Stimulated activated CD8-positive, alpha-beta memory T cell treated with anti-CD3 and anti-CD28 coated beads, Interleukin-15, amount 100 ng/mL, for 1 hour (primary cell): ENCODE measurements at places on chromosomes 13 and 19.

- DNase-seq = no peak
Measured at GRCh38 chr13:46077265-46077664, 24.7 kb upstream of the ZC3H13 start.

- no peak for DNase-seq
Measured at GRCh38 chr13:27419328-27419727, 5.1 kb upstream of the GTF3A start.

DNA sequence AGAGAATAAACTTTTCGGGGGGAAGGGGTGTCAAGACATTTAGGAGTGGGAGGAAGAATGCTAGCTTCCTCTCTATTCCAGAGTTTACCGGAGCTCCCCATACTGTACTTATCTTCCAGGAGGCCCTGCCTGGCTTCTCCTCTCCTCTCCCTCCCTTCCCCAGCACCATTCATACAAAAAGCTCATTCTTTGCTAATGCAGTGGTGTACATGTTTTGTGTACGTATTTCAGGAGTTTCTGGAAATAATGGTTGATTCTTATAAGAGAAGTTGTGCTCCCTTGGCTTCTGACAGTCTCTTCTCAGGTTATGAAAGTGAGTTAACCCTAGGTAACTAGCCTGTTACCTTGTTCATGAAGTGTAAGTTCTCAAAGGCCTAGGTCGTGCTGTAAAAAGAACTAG lies 7.1 kb downstream of the SAMD4B start:
- no peak for DNase-seq

- no peak for DNase-seq
Measured at GRCh38 chr13:28357911-28358433, 137.0 kb downstream of the FLT1 start.

- no peak for DNase-seq
Measured at GRCh38 chr19:31152906-31153305, 196.3 kb downstream of the TSHZ3 start.

GRCh38 chr19:40974633-40975037 lies 16.4 kb upstream of the CYP2B6 start:
- DNase-seq = peak; percentile 70

GRCh38 chr13:113272031-113272430 lies 25.0 kb upstream of the LAMP1 start:
- no peak for DNase-seq

DNA sequence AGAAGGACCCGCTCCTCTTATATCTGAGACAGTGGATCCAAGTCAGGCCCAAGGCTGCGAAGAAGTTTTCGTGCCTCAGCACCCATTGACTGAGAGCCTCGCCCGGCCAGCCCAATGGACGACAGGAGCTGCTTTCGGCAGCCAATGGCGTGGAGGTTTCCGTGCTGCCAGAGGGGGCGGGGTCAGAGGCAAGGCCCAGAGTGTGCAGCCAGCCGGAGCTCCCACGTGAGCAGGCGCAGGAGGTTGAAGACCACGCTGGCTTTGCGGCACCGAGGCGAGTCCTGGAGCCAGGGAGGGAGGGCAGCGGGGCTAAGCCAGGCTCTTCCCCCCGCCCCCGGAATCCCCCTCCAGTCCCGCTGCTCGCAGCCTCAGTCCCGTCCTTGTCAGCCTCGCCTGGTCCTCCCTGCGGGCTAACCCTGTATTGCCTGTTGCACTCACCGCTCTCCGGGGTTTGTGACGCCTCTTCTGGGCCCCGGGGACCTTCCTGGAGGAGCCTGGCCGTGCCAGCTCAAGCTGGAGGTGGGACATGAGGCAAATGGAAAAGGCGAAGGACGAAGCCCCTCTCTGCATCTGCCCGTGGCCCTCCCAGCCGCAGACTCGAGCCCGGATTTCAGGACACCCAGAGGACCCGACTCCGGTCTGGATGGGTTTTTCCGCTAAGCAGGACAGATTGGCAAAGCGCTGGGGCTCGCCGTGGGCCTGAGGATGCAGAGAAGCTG lies 1.5 kb downstream of the IFNL4 start:
- no peak for DNase-seq

- DNase-seq = no peak
Measured at GRCh38 chr19:38918526-38918925, 6.5 kb upstream of the CCER2 start.

GRCh38 chr19:3506384-3507340 lies 551 bp downstream of the FZR1 start:
- DNase-seq = no peak

DNA sequence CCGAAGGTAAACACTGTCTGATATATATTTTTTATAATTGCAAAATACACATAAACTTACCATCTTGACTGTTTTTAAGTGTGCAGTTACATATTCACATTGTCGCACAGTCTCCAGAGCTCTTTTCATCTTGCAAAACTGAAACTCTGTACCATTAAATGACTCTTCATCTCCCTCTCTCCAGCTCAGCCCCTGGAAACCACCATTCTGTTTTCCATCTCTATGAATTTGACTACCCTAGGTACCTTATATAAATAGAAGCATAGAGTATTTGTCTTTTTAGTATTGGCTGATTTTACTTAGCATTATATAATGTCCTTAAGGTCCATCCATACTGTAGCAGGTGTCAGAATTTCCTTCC lies 45.8 kb downstream of the LRCH1 start:
- DNase-seq = no peak

- no peak for DNase-seq
Measured at GRCh38 chr19:6241680-6242377, 37.9 kb downstream of the MLLT1 start.

- no peak for DNase-seq
Measured at GRCh38 chr19:11091703-11092153, 2.5 kb downstream of the LDLR start.

DNA sequence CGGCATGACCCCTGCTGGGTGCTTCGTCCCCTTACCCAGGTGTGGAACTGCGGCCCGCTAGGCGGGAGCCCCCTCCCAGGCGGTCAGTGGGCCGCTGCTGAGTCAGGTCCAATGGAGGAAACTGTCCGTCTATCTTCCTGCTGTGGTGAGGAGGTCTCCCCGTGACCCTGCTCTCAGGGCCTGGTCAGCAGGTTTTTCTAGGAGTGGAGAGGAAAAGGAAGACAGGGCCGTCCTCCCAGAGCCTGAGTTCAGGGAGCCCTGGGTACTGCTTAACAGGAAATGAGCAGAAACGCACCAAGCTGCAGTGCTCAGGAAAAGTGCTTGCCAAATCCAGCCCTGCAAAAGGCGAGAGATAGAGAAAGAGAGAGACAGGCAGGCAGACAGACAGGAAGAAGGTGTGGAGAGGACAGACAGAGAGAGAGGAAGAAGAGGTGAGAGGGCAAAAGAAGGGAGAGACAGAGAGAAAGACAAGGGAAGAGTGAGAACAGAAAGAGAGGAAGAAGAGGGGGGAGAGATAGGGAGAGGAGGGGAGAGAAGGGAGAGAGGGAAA lies 10.3 kb downstream of the SH3GL1 start:
- no peak for DNase-seq

- DNase-seq = no peak
Measured at GRCh38 chr19:35712567-35713505, 5.0 kb upstream of the KMT2B start.

- no peak for DNase-seq
Measured at GRCh38 chr13:33872005-33872351, 54.0 kb downstream of the RFC3 start.

GRCh38 chr19:53538378-53539109 lies 599 bp downstream of the ZNF331 start:
- DNase-seq = no peak

GRCh38 chr19:1591421-1592023 lies 1.1 kb downstream of the MBD3 start:
- DNase-seq = no peak

GRCh38 chr13:112702986-112703379 lies 13.1 kb downstream of the ATP11A start:
- DNase-seq = no peak

DNA sequence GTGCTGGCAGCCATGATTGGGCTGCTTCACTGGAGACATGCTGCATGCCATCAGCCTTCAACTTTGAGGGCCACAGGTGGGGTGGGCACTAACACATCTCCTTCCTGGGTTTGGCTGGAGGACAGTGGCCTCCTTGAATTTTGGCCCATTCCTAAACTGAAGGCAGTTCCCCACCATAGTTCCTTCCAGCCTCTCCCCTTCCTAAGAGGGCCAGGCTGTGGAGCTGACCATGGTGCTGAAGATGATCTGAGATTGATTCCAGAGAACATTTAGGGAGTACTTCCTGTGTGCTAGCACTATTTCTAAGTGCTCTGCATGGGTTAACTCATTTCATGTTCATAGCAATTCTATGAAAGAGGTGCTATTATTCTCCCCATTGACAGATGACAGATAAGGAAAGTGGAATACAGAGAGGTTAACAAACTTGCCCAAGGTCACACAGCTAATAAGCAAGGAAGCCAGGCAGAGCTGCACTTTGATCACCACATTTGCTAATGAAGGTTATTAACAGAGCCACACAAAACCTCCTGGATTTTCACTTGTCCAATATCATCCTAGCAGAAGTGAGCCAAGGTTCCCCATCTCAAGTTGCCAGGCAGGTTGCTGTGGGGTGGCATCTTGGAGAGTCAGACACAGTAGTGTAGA lies 175.3 kb downstream of the ZIC5 start:
- no peak for DNase-seq
